Naive B cell (primary cell): ENCODE measurements at places on chromosomes 2 and 18.

GRCh38 chr2:195818526-195818925 lies 161.5 kb downstream of the SLC39A10 start:
- no peak for DNase-seq

DNA sequence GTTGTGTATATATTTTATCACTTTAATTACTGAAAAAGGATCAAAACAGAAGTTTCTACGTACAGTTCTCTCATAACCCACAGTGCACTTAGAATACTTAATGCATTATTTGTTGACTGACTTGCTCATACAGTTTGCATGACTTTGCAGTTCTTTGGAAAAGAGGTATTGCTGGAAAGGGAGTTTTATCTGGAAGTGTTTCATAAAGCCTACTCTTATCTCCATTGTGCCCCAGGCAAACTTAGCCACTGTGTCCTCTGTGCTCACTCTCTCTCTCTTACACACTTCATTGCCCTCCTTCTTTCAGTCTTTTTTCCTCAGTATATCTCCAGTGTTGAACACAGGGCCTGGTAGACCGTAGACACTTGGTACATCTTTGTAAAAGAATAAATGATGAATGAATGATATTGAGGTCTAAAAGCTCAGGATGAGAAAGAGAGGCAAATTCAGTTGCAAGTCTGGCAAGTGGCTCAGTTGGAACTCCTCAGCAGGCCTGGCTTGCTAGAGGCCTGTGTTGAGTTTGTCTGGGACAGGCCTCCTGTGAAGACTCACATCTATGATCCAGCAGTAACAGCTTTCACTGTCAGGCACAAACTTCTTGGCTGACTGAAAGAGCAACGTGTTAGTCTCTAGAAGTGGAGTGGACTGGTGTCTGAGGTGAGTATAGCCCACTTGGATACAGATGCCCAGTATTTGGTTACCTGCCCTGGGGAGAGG lies 56.1 kb downstream of the SETBP1 start:
- no peak for DNase-seq

DNA sequence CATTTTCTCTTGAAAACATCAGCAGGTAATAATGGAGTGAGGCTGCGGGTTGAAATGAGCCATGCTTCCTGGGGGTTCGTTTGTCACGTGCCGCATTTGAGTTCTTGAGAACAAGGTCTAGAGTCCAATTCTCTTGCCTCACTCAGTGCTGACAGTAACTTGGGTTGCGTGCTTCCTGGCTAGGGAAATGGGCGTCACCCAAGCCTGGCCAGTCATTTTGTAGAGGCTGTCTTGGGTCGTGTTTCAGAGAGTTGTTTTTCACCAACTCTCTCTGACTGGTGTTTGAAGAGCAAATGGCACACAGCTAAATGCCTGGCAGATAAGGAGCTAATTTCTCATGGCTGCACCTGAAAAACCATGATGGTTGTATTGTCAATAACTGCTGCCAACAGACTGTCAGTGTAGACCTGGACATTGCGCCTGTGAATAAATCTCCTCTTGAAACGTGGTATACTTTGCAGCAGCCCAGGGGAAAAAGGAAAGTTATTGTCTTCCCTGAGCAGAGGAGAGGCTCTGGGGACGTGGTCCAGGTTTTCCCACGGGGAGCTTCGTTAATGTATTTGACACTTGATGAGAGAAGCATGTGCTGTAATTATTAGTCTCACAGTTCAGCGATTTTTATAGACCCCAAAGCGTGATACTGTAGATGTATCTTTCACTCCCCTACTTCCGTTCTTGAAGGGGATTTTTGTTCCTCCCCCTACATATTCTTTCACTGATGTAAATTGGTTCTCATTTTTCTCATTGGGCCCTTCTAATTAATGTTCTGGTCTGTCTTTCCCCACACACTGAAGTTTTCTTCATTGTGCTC lies 196.0 kb downstream of the FHOD3 start:
- no peak for DNase-seq

DNA sequence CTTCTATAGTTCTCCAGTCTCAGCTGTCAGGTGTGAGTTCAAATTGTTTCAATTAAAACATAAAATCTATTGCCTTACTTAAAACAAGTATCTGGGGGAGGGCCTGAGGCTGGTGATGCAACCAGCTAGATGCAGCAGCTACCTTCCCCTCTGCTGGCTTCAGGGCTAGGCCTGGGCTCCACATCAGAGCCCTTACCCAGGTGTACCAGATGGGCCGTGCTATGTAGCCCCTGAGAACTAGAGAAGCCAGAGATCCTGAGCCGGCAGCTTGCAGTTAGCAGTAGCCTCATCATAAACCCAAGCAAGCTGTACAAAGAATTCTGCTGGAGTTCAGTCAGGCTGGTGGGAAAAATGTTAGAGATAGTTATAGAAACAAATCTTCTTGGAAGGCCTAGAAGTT lies 97.7 kb upstream of the ACAA2 start:
- DNase-seq: no peak

GRCh38 chr2:174121175-174121574 lies 127.2 kb downstream of the OLA1 start:
- DNase-seq: no peak

- DNase-seq: no peak
These were observed 156.3 kb downstream of the DOCK10 start for GRCh38 chr2:224885836-224886547.
